ENCODE measurements at places on chromosomes 6 and 20.

GRCh38 chr6:15511248-15512125 is 151.3 kb downstream of the DTNBP1 start:
- no peak overlapping the region for H3K4me3 ChIP-seq
- DNase-seq: no peak
- H3K27me3 ChIP-seq: no peaks in the 10 kb centered on the region
- H3K4me1 ChIP-seq: peaks cover 2% of the 10 kb centered on the region

DNA sequence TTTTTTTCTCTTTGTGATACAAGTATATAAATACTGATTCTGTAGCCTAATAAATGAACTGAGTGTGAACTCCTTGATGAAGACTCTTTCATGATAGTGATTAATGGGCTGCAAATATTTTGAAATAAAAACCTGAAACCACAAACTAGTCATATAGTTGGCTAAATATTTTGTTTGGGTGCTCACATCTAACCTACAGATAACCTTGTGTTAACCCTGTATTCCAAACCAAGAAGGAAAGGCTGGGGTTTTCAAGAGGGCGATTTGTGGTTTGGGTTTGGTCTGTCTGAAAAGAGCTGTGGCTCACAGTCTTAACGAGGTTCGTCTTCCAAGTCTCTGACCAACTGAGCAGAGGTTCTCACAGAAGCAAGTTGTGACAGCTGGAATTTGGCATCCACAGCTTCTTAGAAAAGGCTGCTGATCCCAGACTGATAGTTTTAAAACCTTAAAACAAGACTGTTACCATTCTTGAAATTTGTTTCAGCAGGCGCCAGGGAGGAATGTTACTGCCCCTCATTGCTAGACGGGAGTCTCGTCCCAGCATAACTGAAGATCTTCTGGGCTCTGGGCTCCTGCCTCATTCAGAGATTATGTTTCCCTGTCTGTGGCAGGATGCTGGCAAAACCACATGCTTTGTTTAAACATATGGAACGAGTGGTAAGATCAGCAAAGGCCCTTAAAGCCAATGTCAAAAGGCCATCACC is 736.4 kb upstream of the MARCKS start:
- H3K4me1 ChIP-seq: no peaks in the 10 kb centered on the region
- no peak overlapping the region for H3K4me3 ChIP-seq
- no peak for DNase-seq
- no peaks in the 10 kb centered on the region for H3K36me3 ChIP-seq

DNA sequence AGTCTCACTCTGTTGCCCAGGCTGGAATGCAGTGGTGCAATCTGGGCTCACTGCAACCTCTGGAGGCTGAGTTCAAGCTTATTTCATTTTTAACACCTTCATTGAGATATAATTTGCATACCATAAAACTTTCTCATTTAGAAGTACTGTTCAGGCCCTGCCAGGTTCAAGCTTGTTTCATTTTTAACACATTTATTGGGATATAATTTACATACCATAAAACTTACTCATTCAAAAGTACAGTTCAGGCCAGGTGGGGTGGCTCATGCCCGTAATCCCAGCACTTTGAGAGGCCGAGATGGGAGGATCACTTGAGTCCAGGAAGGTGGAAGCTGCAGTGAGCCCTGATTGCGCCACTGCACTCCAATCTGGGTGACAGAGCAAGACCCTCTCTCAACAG is 5.5 kb downstream of the OR2B6 start:
- DNase-seq: no peak
- H3K27me3 ChIP-seq: peaks cover 29% of the 10 kb centered on the region
- no peaks in the 10 kb centered on the region for H3K36me3 ChIP-seq

- peaks cover 37% of the 10 kb centered on the region for H3K4me1 ChIP-seq
- peak overlapping the region; percentile 92 for H3K27ac ChIP-seq
- peaks cover 20% of the 10 kb centered on the region for H3K36me3 ChIP-seq
- peak; percentile 52 for DNase-seq
- H3K4me3 ChIP-seq: peak overlapping the region; percentile 92
- H3K27me3 ChIP-seq: no peaks in the 10 kb centered on the region
Measured at GRCh38 chr6:159693894-159694545, 979 bp upstream of the SOD2 start.

DNA sequence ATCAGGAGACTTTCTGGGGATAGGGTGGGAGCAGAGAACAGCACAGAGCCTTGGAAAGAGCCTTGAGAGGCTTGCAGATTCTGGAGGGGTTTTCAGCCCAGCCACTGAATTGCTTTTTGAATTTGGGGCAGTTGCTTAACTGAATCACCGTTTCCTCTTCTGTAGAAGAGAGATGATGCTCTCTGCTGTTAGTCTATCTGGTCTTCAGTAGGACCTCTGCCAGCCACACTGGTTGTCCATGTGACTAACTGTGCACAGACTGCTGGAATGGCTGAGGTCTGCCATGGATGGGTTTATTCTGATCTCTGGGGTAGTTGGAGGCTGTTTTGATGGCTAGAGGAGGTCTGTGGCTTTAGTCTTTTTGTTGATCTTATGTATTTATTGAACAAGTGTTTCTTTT is 21.4 kb upstream of the PRDM1 start:
- DNase-seq: no peak
- no peak overlapping the region for H3K4me3 ChIP-seq
- H3K36me3 ChIP-seq: no peaks in the 10 kb centered on the region
- H3K27me3 ChIP-seq: peaks cover 2% of the 10 kb centered on the region
- H3K4me1 ChIP-seq: no peaks in the 10 kb centered on the region
